ENCODE measurements at places on chromosomes 3 and 15.

DNA sequence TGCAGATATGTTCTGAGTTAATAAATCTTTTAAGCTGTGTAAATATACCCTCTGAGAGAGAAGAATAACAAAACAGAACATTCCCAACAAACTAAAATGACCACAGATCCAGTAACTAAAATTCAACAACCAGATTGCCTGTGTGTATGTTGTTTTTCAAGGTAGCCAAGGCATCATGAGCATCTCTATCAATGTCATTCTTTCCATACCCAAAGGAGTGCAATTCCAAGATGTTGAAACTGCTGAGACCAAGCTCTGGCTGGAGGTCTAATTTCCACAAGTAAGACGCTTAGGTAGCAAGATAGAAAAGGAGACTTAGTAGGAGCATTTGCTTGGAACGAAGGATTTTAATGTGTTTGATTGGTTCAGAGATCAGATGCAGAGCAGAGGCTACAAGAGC, 276.3 kb downstream of the RBMS3 start:
- DNase-seq = no peak

DNA sequence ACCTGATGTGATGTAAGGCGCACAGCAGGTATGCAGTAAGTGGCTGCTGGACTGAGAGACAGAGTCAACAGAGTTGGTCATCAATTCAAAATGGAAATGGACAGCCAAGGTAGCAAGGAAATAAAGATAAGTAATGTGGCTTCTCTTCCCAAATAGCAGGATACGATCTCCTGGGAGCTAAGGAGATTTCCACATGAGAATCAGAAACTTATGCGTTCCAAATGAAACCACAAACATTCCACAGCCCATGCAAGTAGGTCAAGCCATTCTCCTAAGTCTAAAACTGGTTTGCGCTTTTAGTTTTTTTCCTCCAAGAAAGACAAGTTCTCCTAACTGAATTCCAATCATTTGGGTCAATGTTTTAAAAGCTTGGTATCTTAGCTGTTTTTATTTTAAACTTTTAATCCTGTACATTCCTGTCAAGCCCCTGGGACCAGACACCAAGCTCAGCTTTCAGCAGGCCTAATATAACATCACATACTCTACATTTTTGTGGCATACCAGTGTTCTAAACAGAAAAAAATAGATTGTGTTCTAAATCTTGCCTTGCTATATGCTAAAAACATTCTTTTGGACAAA, 73.7 kb upstream of the TSPAN3 start:
- no peak for DNase-seq

GRCh38 chr15:64695561-64695992, 79.8 kb downstream of the RBPMS2 start:
- no peak for DNase-seq

GRCh38 chr3:116240261-116240660, 205.0 kb downstream of the LSAMP start:
- DNase-seq = no peak

DNA sequence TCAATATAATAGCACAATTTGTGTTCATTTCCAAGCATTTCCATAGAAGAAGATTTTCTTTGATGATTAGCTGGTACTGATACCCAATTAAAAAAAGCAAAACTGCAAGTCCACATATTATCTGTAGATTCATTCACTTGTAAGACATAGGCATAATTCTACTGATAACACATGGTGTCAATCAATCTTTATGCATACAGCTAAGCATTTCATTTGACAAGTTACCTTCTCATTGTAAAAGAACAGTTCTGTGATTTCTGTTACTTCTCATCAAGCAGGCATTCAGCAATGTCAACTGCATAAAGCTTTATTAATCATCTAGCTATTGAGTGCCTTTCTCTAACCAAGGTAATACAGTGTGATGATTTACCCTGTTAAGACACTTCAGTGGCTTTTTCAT, 672.0 kb downstream of the PLOD2 start:
- no peak for DNase-seq

DNA sequence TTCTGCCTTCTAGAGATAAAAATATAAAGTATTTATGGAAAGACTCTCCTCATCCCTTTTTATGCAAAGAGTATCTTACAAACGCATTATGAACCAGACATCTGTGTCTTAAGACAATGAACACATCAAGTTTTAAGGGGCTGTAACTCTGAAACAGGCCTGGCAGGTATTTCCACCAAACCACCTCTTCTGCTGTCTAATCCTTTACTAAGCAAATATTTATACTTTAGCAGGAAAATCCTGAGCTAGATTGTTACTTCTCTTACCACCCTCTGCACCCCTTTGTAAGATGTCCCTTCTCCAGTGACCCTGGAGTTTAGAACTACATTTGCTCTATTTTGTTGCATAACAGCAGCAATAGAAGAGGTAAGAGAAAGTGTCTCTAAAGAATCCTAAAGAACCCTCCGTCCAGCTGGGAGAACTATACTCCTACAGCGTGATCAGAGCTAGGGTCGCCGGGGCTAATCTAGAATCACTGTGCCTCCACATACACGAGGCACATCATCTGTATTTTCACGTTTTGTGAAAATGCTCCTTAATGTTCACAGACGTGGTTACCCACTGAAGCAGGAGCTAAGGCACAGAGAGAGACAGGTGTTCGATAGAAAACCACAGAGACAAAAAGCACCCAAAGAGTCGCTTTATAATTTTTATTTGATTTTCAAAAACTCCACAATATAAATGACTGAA, 129.6 kb downstream of the FOXP1 start:
- no peak for DNase-seq

- DNase-seq = no peak
These were observed 44.0 kb upstream of the BCL6 start for GRCh38 chr3:187788984-187789857.

- DNase-seq = no peak
These were observed 29.2 kb downstream of the NSUN3 start for GRCh38 chr3:94092086-94092485.

Measured in effector memory CD8-positive, alpha-beta T cell (primary cell).